ENCODE measurements at places on chromosomes 7 and 10. TPM values are rescaled to one million over a fixed set of nuclear protein-coding genes. Genes with fewer than 3 reads are reported as not detected.

- H3K27ac ChIP-seq = no peak overlapping the region
- H3K4me3 ChIP-seq = no peak overlapping the region
- H3K27me3 ChIP-seq = peaks cover 13% of the 10 kb centered on the region
- H3K4me1 ChIP-seq = no peaks in the 10 kb centered on the region
- no peak for DNase-seq
Measured at GRCh38 chr7:21134631-21135030, 293.3 kb upstream of the SP4 start.

GRCh38 chr7:144777005-144777839, 58.6 kb downstream of the TPK1 start:
- no peak overlapping the region for H3K4me3 ChIP-seq
- peaks cover 30% of the 10 kb centered on the region for H3K4me1 ChIP-seq
- H3K36me3 ChIP-seq = peaks cover 2% of the 10 kb centered on the region
- DNase-seq = no peak

DNA sequence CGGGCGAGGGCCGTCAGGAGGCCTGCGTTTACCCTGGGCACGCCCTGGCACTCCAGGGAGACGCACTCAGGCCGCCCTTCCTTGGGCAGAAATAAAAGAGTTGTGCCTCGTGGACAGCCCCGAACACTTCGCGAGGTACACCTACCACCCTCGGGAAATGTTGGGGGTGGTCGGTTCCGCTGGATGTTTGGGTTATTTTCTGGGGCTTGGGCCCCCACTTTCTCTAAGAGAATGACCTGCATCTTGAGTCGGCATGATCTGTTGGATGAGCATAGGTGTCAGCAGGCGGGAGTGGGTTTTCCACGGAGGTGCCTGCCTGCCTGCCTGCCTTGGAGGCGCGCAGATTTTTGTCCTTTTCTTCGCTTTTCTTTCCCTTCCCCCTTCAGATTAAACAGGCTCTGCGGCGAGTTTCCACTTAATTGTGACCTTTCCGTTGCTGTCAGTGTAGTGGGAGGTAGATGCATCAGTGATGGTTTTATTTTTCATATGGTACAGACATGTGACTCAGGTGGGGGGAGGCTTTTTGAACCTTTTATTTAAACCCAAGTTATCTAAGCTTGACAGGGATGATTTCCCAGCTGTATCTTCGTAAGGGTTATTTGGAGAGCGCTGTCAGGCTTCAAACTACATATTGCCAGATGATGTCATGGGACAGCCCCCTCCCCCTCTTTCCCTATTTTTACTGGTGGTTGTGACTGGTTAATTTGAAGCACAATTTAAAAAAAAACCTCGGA, 661 bp downstream of the HECTD2 start:
- peaks cover 3% of the 10 kb centered on the region for H3K27me3 ChIP-seq
- peaks cover 4% of the 10 kb centered on the region for H3K36me3 ChIP-seq
- peak overlapping the region; percentile 93 for H3K4me3 ChIP-seq

DNA sequence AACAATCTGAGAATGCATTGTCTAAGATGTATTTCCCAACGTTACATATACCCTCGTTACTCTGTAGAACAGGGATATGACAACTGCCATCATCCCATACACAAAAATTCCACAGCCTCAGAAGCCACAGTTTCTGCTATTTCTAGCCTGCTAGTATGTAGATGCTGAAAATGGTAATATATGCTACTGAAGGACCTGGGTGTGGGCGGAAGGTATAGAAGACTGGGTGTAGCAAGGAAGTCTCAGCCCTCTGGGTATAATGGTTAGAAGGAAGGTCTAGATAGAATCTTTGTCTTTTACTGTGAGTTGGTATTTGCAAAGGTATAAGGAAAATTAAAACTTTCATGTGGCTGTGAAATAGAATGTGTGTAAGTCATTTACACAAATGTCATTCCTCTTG, 79.2 kb upstream of the HPS1 start:
- peaks cover 6% of the 10 kb centered on the region for H3K27me3 ChIP-seq
- H3K4me3 ChIP-seq = no peak overlapping the region
- no peak overlapping the region for H3K27ac ChIP-seq
- no peak for DNase-seq
- no peaks in the 10 kb centered on the region for H3K4me1 ChIP-seq

DNA sequence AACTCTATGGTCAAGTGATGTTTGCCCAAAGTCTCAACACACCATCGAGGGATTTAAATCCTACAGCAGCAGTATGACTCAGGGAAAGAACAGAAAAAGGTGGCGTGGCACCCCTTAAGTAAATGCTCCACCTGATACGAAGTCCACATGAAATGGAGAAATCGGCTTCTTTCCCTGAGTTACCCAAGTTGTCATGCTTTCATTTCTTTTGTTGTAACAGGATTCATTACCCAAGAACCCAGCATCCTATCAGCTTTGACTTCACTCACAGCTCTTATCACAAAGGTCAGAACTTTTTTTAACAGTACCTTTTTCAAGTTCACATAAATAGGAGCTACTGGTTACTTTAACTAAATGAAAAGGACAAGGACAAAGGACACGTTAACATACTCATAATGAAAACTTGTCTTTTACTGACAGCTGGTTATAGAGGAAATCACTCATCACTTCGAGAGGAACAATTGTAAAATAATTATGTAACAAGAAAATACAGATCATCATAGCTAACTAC, 219.8 kb upstream of the FRMD4A start:
- no peak overlapping the region for H3K4me3 ChIP-seq
- DNase-seq = no peak
- H3K27me3 ChIP-seq = no peaks in the 10 kb centered on the region
- peaks cover 86% of the 10 kb centered on the region for H3K4me1 ChIP-seq

DNA sequence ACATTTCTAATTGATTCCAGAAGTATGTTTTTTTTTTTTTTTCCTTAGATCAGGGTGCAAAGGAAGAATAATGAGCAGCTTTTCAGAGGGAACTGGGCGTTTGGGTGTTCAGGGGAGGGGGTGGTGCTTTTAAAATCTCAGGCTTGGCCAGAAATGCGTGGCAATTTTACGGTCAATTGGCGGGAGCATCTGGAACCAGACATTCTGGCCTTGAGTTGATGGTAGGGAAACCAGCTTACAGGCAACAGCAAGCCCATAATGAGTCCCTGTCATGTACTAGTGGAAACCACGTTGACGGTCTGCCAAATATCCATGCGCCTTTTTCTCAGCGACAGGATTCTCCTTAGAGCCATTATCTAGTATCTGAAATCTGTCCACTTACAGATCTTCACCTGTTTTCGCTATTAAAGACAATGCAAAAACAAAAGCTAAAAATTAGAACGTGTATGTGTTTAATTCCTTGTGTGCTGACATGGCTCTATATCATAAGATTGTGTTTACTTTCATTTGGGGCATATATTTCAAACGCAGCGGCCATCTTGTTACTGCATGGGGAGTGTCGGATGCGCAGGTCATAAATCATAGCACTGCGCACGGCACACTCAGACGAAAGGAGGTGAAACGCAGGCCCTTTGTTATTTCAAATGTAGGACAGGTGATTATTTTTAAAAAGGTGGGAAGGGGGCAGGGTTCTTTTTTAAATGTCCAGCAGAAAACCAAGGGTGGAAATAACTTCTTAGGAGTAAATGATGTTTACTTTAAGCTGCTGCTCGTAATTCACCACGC, 209.2 kb downstream of the AGMO start:
- no peak for DNase-seq
- no peaks in the 10 kb centered on the region for H3K4me1 ChIP-seq
- H3K4me3 ChIP-seq = no peak overlapping the region
- no peaks in the 10 kb centered on the region for H3K36me3 ChIP-seq

GRCh38 chr7:84207025-84207424, 12.4 kb upstream of the SEMA3A start:
- H3K4me1 ChIP-seq = no peaks in the 10 kb centered on the region
- no peaks in the 10 kb centered on the region for H3K36me3 ChIP-seq
- no peak overlapping the region for H3K4me3 ChIP-seq
- no peak overlapping the region for H3K27ac ChIP-seq
- no peak for DNase-seq
- no peaks in the 10 kb centered on the region for H3K27me3 ChIP-seq

- H3K27ac ChIP-seq = no peak overlapping the region
- peaks cover 2% of the 10 kb centered on the region for H3K27me3 ChIP-seq
- no peaks in the 10 kb centered on the region for H3K36me3 ChIP-seq
- no peaks in the 10 kb centered on the region for H3K4me1 ChIP-seq
- DNase-seq = no peak
Measured at GRCh38 chr7:28815369-28815927, 142.7 kb downstream of the TRIL start.

GRCh38 chr7:142175594-142175993, 64.1 kb downstream of the MGAM2 start:
- H3K27ac ChIP-seq = no peak overlapping the region
- H3K4me1 ChIP-seq = peaks cover 4% of the 10 kb centered on the region
- H3K4me3 ChIP-seq = no peak overlapping the region
- peaks cover 6% of the 10 kb centered on the region for H3K27me3 ChIP-seq
- no peak for DNase-seq

DNA sequence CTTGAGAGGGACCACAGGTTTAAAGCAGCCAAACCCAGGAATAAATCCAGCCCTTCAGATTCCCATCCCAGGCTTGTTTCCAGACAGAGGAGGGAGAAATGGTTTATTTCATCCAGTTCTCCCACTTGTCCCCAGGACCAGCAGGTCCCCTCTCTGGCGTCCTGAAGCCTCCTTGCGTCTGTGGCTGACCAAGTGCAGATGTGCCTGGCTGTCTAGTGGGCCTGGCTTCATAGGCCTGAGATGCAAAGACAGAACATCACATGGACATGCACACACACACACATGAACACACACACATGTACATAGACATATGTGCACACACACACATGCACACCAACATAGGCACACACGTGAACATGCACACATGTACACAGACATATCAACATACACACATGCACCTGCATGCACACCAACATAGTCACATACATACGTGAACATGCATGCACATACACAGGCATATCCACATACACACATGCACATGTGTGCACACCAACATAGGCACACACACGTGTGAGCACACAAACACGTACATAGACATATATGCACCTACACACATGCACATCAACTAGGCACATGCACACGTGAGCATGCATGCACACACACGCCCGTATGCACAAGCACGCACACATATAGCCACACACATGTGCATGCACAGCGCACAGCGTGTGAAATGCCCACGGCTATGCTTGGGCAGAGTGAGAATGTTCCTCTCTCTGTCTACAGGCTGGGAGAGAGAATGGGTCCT, 10.7 kb downstream of the FOXL3 start:
- no peaks in the 10 kb centered on the region for H3K4me1 ChIP-seq
- no peak overlapping the region for H3K27ac ChIP-seq
- no peak for DNase-seq
- no peaks in the 10 kb centered on the region for H3K36me3 ChIP-seq

- H3K27ac ChIP-seq = no peak overlapping the region
- H3K27me3 ChIP-seq = no peaks in the 10 kb centered on the region
- no peaks in the 10 kb centered on the region for H3K36me3 ChIP-seq
- no peaks in the 10 kb centered on the region for H3K4me1 ChIP-seq
Measured at GRCh38 chr10:91340613-91341362, 69.4 kb upstream of the HECTD2 start.

GRCh38 chr10:30039988-30040387, 19.4 kb downstream of the JCAD start:
- H3K27me3 ChIP-seq = peaks cover 58% of the 10 kb centered on the region
- no peaks in the 10 kb centered on the region for H3K36me3 ChIP-seq
- H3K4me1 ChIP-seq = peaks cover 2% of the 10 kb centered on the region

- H3K27me3 ChIP-seq = no peaks in the 10 kb centered on the region
- no peak overlapping the region for H3K4me3 ChIP-seq
- no peak for DNase-seq
- H3K27ac ChIP-seq = no peak overlapping the region
- no peaks in the 10 kb centered on the region for H3K4me1 ChIP-seq
- H3K36me3 ChIP-seq = no peaks in the 10 kb centered on the region
Measured at GRCh38 chr7:12647364-12648219, 39.8 kb upstream of the ARL4A start.

- DNase-seq = no peak
- H3K27me3 ChIP-seq = peaks cover 18% of the 10 kb centered on the region
- no peak overlapping the region for H3K27ac ChIP-seq
Measured at GRCh38 chr10:68184546-68184945, 47.4 kb downstream of the ATOH7 start.

- no peak overlapping the region for H3K27ac ChIP-seq
- no peak overlapping the region for H3K4me3 ChIP-seq
- no peaks in the 10 kb centered on the region for H3K36me3 ChIP-seq
- peaks cover 5% of the 10 kb centered on the region for H3K27me3 ChIP-seq
Measured at GRCh38 chr10:60828489-60828852, 50.2 kb downstream of the CDK1 start.

- H3K36me3 ChIP-seq = peaks cover 4% of the 10 kb centered on the region
- H3K4me3 ChIP-seq = no peak overlapping the region
- no peak overlapping the region for H3K27ac ChIP-seq
- H3K27me3 ChIP-seq = no peaks in the 10 kb centered on the region
Measured at GRCh38 chr10:50567384-50567783, 56.4 kb downstream of the SGMS1 start.

- H3K27ac ChIP-seq = no peak overlapping the region
- H3K4me1 ChIP-seq = no peaks in the 10 kb centered on the region
- peaks cover 6% of the 10 kb centered on the region for H3K27me3 ChIP-seq
- H3K4me3 ChIP-seq = no peak overlapping the region
- H3K36me3 ChIP-seq = no peaks in the 10 kb centered on the region
Measured at GRCh38 chr7:37504801-37505200, 56.1 kb upstream of the ELMO1 start.

- H3K27ac ChIP-seq = no peak overlapping the region
- no peak overlapping the region for H3K4me3 ChIP-seq
- H3K4me1 ChIP-seq = peaks cover 6% of the 10 kb centered on the region
- no peaks in the 10 kb centered on the region for H3K27me3 ChIP-seq
- peak; percentile 20 for DNase-seq
Measured at GRCh38 chr7:108211382-108212201, 81.4 kb upstream of the LAMB4 start.

GRCh38 chr10:65550761-65551160, 1375.1 kb upstream of the LRRTM3 start:
- no peaks in the 10 kb centered on the region for H3K4me1 ChIP-seq
- DNase-seq = no peak
- no peak overlapping the region for H3K4me3 ChIP-seq
- no peak overlapping the region for H3K27ac ChIP-seq

Gene LRRN3
- total RNA-seq = 34.8 TPM

Gene HOXA11
- 0.13 TPM for total RNA-seq

Gene NKX1-2
- total RNA-seq = not detected

Gene MMP21
- not detected for total RNA-seq

Gene DYDC2
- total RNA-seq = not detected

Gene TMEM196
- total RNA-seq = not detected

Gene PLEKHS1
- not detected for total RNA-seq

Gene NUTM2A
- total RNA-seq = 0.54 TPM

Gene INA
- total RNA-seq = 0.27 TPM

Gene SPDYE18
- total RNA-seq = 0.56 TPM

Gene CPXM2
- not detected for total RNA-seq

Gene GDF2
- not detected for total RNA-seq

Gene STK32C
- total RNA-seq = 31.4 TPM
